HT1080 (cell line): ENCODE measurements at places on chromosomes 3 and 15. TPM values are rescaled to one million over a fixed set of nuclear protein-coding genes. Genes with fewer than 3 reads are reported as not detected.

NR1I2 gene
- 0.03 TPM in 2 replicates for total RNA-seq

LIPH gene
- 0.13 and 0.63 TPM in 2 replicates for total RNA-seq

LYSMD2 gene
- 16.5 and 19.3 TPM in 2 replicates for total RNA-seq

CHAC1 gene
- 9.4 and 11.8 TPM in 2 replicates for total RNA-seq

CHRM5 gene
- 0.03 TPM in 1 of 2 replicates, not detected in the other for total RNA-seq

GPR149 gene
- not detected in 2 replicates for total RNA-seq

PLSCR2 gene
- not detected in 2 replicates for total RNA-seq

TMCO5A gene
- not detected in 2 replicates for total RNA-seq

UPK1B gene
- total RNA-seq: 0.03 TPM in 1 of 2 replicates, not detected in the other

WDR76 gene
- total RNA-seq: 15.1 and 19.6 TPM in 2 replicates

TRPC1 gene
- 8.5 and 12.4 TPM in 2 replicates for total RNA-seq

IQCH gene
- 3.5 and 5.0 TPM in 2 replicates for total RNA-seq

MUC20 gene
- total RNA-seq: not detected in 2 replicates

- DNase-seq: no peak
Measured at GRCh38 chr3:84141571-84141970, 817.2 kb upstream of the CADM2 start.

- peak; percentile 63 for DNase-seq
Measured at GRCh38 chr15:92869263-92869940, 30.7 kb upstream of the CHD2 start.

GRCh38 chr3:99240700-99241099 lies 339.2 kb upstream of the DCBLD2 start:
- no peak for DNase-seq

DNA sequence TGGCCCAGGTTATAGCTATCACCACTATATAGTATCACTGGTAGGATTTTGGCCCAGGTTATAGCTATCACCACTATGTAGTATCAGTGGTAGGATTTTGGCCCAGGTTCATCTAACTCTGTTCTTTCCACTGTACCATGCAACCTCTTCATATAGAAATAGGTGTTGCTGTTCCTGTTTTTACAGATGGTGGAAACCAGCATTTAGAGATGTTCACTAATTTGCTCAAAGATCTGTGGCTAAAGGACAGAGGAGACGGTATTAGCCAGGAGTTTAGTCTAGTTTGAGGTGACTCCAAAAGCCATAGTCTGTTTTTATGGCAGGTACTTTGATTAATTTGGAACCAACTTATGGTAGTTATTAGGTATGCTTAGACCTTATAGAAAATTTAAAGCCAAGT lies 3.1 kb downstream of the LRCH3 start:
- DNase-seq: no peak

DNA sequence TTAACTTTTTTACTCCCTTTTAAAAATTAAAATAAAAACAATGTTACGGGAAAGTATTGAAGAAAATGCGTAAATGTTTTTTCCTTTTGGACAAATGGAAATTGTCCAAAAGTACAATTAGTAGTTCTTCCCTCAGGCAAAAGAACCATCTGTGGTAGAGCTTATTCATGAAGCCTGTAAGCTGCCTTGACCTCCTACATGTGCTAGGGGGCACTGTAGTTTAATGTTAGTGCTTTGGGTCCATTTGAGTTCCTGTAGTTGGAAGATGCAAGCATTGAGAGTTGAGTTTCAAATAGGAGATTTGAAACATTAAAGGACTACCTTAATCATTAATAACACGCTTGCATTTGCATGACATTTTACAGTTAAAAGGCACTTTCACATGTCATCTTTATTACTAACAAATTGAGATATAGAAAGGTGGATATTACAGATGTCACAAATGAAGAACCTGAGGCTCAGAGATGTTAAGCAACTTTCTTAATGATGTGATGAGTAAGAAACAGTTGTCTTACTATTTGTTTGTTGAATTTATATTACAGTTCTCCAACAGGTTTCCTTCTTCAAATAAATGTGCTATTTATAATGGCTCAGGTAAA lies 1.8 kb upstream of the ZNF385D start:
- DNase-seq: peak; percentile 51

DNA sequence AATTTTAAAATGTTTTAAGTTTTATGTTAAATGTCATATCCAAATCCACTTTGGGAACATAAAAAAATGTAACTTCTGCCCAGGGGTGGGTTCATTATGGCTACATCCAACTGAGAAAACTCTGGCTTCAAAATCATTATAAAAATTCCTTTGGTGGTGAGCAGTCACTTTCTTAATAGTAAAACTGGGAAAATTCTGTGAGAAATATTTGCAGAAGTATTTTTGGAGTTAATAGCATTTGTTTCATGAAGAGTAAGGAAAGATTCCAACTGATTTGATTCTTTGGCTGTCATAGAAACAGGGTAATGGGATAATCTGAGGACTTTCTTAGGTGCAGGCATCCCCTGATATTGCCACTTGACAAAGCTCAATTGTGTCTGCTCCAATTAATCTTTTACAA lies 38.8 kb downstream of the CPA3 start:
- DNase-seq: no peak

DNA sequence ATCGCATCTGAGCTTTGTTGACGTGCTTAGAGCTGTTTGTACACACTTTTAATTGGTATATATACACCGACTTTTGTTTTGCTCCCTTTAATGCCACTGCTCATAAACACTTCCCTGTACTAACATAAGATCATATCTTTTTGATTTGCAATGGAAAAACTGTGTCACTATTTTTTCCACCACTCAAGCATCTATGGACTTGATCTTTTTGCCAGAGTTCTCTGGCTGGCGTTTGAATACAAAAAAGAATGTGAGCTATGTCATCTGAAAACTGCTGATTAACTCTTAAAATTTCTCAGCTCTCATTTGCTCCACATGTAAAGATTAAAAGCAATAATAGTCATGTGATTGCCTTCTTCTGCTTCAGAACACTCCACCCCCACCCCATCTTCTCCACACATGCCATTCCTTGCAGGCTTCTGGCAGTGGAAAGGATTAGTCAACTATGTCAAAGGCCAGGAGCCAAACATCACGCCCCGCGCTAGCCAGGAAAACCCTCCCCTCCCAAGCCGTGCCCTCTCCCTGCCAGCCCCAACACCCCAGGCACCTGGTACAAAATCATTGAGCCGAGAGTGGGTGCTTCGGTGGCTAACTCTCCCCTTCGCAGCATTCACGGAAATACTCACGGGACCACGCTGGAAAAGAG lies 123.4 kb upstream of the MEF2A start:
- peak; percentile 71 for DNase-seq

- no peak for DNase-seq
Measured at GRCh38 chr3:41933154-41933676, 28.7 kb downstream of the ULK4 start.

DNA sequence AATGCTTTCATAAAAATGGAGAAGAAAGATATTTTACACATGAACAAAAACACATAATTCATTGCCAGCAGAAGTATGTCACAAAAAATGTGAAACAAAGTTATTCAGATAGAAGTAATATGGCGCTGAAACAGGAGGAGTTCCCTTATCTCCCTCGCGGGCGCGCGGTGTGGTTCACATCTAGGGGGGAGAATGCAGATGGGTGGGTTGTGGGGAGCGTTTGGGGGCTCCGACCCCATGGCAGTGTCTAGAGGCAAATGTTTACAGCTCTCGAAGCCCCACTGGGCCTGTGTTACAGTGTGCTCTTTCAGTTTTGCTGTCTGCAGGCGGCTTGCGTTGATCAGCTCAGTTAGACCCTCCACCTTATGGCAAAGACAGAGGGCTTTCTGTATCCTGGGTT lies 297.5 kb downstream of the CGGBP1 start:
- DNase-seq: no peak

DNA sequence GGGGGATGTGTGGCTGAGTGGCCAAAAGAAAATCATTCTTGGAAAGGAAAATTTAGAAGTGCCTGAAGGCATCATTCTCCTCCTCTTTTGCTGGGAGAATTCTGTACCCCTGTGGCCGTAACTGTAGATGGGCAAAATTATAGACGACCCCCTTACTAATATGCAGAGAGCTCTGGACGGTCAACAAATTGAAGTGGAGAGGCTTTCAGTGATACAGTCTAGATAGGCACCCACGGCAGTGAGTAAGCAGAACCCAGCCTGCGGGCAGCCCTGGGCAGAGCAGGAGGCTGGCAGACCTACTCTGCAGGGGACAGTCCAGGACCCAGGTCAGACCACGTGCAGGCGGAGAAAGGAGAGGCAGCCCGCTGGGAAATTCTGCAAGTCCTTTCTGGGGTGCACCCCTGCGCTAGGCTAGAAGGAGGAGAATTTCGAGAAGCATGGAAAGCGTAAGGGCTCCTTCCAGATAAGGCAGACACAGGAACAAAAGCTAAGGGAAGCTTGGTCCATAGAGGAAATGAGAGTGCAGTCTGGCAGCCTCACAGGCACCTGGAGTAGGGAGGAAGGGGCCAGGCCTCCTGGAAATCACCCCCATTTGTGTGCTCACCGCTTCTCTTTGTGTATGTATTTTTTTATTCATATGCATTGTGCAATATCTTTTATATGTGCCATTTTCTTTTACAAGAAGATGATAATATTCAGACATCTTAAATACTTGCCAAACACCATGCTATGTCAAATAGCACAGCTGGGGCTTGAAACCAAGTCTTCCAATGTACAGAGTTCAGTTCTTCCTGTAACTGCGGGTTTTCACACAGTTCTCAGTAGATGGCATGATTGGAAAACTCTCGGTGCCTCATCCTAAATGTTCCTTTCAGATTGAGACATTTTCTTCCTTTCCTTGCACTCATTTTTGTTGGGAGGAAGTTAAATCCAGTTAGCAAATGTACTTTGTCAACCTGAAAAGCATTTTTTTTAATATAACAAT lies 40.2 kb downstream of the LRRK1 start:
- DNase-seq: peak; percentile 69

GRCh38 chr3:52395503-52395865 lies 49.4 kb downstream of the SEMA3G start:
- DNase-seq: no peak

DNA sequence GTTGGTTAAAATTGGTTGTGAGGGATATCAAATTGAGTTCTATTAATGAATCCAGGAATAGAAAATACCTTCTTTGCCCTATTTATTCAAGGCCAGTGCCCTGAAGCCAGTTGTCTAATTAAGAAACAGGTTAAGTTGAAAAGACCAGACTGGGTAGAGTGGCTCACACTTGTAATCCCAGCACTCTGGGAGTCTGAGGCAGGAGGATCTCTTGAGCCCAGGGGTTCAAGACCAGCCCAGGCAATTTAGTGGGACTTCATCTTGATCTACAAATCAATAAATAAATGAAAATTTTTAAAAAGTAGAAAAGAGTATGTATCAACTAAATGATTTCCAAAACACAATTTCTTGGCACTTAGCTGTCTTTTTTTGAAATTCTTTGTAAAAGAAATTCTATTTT lies 40.3 kb upstream of the TRPM1 start:
- DNase-seq: no peak

- DNase-seq: no peak
Measured at GRCh38 chr15:47513471-47513870, 203.8 kb upstream of the SEMA6D start.

DNA sequence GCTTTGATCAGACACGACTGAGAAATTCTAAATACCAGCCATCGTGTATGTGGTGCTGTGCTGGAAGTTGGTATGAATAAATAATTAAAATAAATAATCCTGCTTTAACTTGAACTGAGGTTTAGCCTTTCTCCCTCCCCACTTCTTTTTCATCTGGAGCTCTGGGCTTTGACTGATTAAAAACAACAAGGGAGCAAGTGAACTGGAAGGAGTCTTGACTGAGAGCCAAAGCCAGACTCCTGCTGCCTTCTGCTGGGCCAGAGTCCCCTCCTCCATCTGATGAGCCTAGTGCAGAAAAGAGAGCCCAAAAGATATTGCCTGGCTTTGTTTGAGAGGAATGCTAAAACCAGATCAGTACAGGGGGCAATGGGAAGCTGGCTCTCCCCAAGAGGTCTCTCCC lies 96.0 kb downstream of the CCNL1 start:
- DNase-seq: no peak

DNA sequence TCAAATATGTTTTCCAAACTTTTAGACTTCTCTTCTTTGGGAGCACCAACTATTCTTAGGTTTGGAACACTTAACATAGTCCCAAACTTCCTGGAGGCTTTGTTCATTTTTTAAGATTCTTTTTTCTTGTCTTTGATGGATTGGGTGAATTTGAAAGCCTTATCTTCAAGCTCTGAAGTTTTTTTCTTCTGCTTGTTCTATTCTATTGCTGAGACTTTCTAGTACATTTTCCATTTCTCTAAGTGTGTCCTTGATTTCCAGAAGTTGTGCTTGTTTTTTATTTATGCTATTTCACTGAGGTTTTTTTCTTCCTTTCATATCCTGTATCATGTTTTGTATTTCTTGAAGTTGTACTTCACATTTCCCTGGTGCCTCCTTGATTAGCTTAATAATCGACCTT lies 97.5 kb downstream of the PLSCR2 start:
- no peak for DNase-seq

GRCh38 chr3:130509008-130509407 lies 8.0 kb upstream of the COL6A6 start:
- no peak for DNase-seq

- DNase-seq: no peak
Measured at GRCh38 chr15:52428297-52428696, 100.4 kb downstream of the MYO5A start.

- no peak for DNase-seq
Measured at GRCh38 chr3:25397150-25397549, 30.9 kb upstream of the RARB start.

GRCh38 chr3:40969756-40970466 lies 229.4 kb upstream of the CTNNB1 start:
- DNase-seq: peak; percentile 42
